ENCODE measurements at places on chromosomes 1 and 21.

DNA sequence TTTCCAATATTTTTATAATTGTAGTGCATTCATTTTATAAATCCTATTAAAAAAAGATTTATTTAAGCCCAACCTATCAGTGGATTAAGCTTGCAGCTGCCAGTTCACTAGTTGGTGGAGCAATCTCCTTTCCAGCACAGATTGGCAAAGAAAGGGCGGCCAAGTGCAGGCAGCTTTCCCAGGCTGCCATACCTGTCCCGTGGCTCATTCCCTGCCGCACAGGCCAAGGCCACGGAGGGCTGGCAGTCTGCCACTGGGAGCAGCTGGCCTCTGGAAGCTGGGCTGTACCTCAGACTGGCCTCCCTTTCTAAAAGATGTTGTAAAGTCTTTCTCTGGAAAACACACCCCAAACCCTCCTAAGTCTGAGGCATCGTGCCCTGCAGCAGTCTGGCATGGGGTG, 74.2 kb downstream of the SIM2 start:
- DNase-seq: no peak

DNA sequence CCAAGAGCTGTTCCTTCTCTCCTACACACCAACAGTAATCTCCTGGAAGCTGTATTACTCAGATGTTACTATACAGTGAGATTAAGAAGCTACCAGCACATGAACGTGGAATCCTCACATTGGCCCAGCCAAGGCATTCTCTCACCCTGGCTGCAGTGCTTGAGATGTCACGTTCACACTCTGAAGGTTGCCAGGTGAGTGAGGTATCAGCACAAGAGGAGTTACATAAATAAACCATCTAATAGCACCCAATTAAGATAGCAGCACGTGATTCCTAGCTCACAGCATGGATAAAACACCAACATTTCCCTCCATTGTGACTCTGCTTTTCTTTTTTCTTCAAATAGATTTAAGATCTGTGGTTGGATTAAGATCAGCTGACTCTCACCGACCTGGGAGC, 182.8 kb downstream of the PLPP3 start:
- DNase-seq: no peak

- no peak for DNase-seq
Measured at GRCh38 chr1:3956527-3957170, 56.6 kb upstream of the C1orf174 start.

- DNase-seq: peak; percentile 17
Measured at GRCh38 chr1:93908394-93909145, 660 bp downstream of the GCLM start.

DNA sequence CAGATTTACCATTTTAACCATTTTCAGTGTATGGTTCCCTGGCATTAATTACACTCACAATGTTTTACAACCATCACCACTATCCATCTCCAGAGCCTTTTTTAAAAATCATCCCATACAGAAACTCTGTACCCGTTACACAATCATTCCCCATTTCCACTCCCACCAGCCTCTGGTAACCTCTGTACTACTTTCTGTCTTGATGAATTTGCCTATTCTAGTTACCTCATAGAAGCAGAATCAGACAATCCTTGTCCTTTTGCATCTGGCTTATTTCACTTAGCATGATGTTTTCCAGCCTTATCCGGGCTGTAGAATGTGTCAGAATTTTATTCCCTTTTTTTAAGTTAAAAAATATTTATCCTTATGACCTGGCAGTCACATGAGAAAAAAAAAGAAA, 33.0 kb downstream of the PGM1 start:
- no peak for DNase-seq

DNA sequence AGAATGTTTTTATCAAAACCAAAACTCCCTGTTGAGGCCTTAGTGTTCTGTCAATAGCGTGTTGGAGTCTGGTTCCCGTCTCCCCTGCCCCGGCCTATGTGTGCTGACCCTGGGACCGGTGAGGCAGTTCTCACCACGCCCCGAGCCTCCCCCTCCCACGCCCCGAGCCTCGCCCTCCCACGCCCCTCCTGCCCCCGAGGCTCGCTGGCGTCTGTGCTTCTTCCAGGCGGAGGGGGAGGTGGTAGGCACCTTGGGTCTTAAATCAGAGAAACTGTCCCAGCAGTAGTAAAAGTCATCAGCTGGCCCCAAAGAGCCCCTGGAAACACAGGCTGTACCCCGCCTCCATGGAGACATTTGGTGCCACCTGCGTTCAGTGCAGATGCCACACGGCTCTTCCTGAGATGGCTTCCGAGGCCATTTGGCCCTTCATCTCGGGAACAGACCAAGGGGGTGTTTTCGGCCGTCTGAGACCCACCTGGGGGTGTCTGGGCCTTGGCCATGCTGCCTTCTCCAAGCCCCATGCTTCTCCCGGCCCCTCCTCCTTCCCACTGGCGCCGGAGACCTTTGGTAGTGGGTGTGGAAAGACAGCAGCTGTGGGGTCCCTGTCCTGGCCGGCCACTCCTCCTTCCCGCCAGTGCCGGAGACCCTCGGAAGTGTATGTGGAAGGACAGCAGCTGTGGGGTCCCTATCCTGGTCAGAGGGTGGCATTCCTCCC, 44.7 kb downstream of the SKI start:
- no peak for DNase-seq

GRCh38 chr1:8302081-8302956, 15.6 kb upstream of the SLC45A1 start:
- DNase-seq: no peak

Measured in putamen (tissue), 1 donor.